Natural killer cell (primary cell): ENCODE measurements at places on chromosomes 5 and 9. TPM values are rescaled to one million over a fixed set of nuclear protein-coding genes. Genes with fewer than 3 reads are reported as not detected.
A peak's percentile ranks its signal among the peaks of the same experiment; 100 is the strongest.

DNA sequence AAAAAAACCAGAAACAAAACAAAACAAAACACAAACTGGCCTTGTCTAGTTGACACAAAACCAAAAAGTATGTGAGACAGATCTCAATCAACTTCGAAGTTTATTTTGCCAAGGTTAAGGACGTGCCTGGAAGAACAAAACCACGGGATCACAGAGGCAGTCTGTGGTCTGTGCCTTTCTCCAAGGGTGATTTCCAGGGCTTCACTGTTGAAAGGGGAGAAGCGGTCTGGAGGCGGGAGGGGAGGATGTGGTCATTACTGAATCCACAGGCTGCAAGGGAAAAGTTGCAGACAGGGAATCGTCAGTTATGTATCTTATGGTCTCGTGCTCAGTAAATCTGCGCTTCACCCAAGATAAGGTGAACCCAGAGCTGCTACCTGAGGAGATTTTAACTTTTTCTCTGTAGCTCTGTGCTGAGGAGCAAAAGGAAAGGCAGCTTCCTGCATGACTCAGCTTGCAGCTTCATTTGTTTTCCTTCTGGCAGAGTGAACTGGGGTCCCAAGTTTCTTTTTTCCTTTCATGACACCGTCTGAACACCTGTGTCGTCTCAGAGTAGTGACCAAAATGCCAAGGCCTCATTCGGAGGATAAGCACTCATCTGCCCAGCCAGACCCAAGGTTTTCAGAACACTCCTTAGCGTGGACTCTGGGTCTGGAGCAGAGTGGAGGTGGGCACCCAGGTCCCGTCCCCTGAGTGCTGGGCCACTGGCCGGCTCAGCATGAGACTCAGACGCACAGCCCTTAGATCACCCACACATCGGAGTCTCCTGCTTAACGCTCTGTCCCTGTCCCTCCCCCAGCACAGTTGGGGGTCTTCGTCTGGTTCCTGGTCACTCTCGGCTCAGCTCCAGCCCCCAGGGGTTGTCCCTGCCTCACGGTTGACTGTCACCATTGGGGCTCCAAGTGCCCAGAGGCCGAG is 25.9 kb downstream of the ROPN1L start:
- H3K27ac ChIP-seq, result no peak overlapping the region
- H3K4me1 ChIP-seq, result no peaks in the 10 kb centered on the region
- DNase-seq, result no peak
- no peaks in the 10 kb centered on the region for H3K27me3 ChIP-seq

GRCh38 chr5:10593531-10594181 is 29.8 kb downstream of the ANKRD33B start:
- no peaks in the 10 kb centered on the region for H3K4me1 ChIP-seq
- no peak overlapping the region for H3K4me3 ChIP-seq
- H3K27ac ChIP-seq, result no peak overlapping the region
- no peaks in the 10 kb centered on the region for H3K36me3 ChIP-seq
- no peaks in the 10 kb centered on the region for H3K27me3 ChIP-seq

DNA sequence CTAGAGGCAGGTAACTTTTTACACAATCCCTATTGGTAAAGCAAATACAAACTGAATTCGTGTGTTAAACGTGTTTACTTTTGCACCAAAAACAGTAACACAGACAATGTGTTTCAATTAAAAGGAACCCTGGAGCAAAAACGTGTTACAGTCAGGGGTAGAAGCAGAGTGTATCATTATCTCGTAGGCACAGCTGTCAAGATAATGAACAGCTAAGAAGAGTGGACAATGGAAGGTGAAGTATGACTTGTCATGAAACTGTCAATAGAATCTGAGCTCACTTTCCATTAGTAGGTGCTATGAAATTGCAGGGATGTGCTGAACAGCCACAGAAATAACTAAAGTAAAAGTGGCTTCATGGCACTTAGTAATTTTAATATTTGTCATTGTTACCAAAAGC is 1229.8 kb upstream of the WWC1 start:
- no peak overlapping the region for H3K27ac ChIP-seq
- no peaks in the 10 kb centered on the region for H3K36me3 ChIP-seq
- no peak overlapping the region for H3K4me3 ChIP-seq
- no peaks in the 10 kb centered on the region for H3K27me3 ChIP-seq

GRCh38 chr9:135339378-135339973 is 140.1 kb upstream of the PPP1R26 start:
- no peak overlapping the region for H3K27ac ChIP-seq
- DNase-seq, result peak; percentile 6
- H3K4me3 ChIP-seq, result no peak overlapping the region
- no peaks in the 10 kb centered on the region for H3K36me3 ChIP-seq
- H3K4me1 ChIP-seq, result no peaks in the 10 kb centered on the region
- H3K27me3 ChIP-seq, result no peaks in the 10 kb centered on the region

GRCh38 chr9:78393340-78393739 is 96.4 kb downstream of the PSAT1 start:
- H3K4me1 ChIP-seq, result no peaks in the 10 kb centered on the region
- H3K4me3 ChIP-seq, result no peak overlapping the region
- H3K27ac ChIP-seq, result no peak overlapping the region
- H3K36me3 ChIP-seq, result no peaks in the 10 kb centered on the region
- H3K27me3 ChIP-seq, result no peaks in the 10 kb centered on the region

GRCh38 chr9:116152941-116153764 is 438 bp upstream of the PAPPA start:
- peaks cover 23% of the 10 kb centered on the region for H3K27me3 ChIP-seq
- no peak overlapping the region for H3K27ac ChIP-seq
- H3K4me1 ChIP-seq, result no peaks in the 10 kb centered on the region
- H3K4me3 ChIP-seq, result no peak overlapping the region
- DNase-seq, result no peak

Gene OGN
- total RNA-seq, result 0.18 TPM

GRCh38 chr5:173913686-173914321 is 25.7 kb downstream of the CPEB4 start:
- no peaks in the 10 kb centered on the region for H3K27me3 ChIP-seq
- H3K36me3 ChIP-seq, result peaks cover 12% of the 10 kb centered on the region
- peaks cover 4% of the 10 kb centered on the region for H3K4me1 ChIP-seq
- H3K27ac ChIP-seq, result no peak overlapping the region
- H3K4me3 ChIP-seq, result no peak overlapping the region

GRCh38 chr9:114285166-114285867 is 37.6 kb upstream of the ORM1 start:
- no peak for DNase-seq
- no peaks in the 10 kb centered on the region for H3K27me3 ChIP-seq
- no peaks in the 10 kb centered on the region for H3K4me1 ChIP-seq
- no peaks in the 10 kb centered on the region for H3K36me3 ChIP-seq
- no peak overlapping the region for H3K4me3 ChIP-seq

DNA sequence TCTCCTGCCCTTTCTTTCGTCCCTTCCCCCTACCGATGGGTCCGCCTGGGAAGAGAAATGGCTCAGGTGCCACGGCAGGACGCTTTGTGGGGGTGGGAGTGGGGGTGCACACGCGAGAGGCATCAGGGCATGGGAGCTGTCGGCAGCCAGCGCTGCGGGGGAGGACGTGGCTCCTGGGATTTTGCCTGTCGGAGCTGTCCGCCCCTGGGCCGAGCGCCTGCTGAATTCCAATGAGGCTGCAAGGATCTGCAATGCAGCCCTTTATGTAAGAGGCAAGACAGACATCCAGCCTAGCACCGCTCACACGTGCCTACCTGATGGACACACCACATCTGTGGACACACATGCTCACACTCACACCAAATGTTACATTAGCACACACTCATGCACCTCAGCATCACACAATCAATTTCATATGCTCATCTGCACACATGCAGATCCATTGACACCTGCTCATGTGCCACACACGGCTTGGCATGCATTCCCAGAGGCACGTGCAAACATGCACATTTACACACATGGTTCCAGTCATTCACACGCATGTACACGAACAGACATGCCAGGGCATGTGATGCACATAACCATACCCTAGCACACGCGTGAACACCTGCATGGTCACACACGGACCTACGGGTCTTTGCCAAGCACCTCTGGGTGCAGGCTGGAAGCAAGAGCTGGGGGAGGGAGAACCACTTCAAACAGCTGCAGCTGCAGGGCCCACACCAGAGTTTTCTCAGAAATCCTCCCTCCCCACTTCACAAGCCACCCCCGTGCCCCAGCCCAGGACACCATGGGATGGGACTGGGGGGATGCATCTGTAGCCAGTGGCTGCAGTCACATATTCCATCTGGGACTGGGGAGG is 1.4 kb downstream of the GRIN1 start:
- peaks cover 4% of the 10 kb centered on the region for H3K4me1 ChIP-seq
- no peak overlapping the region for H3K27ac ChIP-seq
- H3K27me3 ChIP-seq, result peaks cover 31% of the 10 kb centered on the region
- H3K4me3 ChIP-seq, result no peak overlapping the region

Gene EIF4E1B
- total RNA-seq, result not detected

GRCh38 chr5:9196403-9197227 is 349.3 kb downstream of the SEMA5A start:
- no peak overlapping the region for H3K4me3 ChIP-seq
- no peaks in the 10 kb centered on the region for H3K36me3 ChIP-seq
- no peaks in the 10 kb centered on the region for H3K27me3 ChIP-seq
- H3K27ac ChIP-seq, result no peak overlapping the region

- peaks cover 8% of the 10 kb centered on the region for H3K4me1 ChIP-seq
- no peaks in the 10 kb centered on the region for H3K36me3 ChIP-seq
- no peaks in the 10 kb centered on the region for H3K27me3 ChIP-seq
- no peak for DNase-seq
These were observed 10.3 kb downstream of the WHRN start for GRCh38 chr9:114494776-114495569.

DNA sequence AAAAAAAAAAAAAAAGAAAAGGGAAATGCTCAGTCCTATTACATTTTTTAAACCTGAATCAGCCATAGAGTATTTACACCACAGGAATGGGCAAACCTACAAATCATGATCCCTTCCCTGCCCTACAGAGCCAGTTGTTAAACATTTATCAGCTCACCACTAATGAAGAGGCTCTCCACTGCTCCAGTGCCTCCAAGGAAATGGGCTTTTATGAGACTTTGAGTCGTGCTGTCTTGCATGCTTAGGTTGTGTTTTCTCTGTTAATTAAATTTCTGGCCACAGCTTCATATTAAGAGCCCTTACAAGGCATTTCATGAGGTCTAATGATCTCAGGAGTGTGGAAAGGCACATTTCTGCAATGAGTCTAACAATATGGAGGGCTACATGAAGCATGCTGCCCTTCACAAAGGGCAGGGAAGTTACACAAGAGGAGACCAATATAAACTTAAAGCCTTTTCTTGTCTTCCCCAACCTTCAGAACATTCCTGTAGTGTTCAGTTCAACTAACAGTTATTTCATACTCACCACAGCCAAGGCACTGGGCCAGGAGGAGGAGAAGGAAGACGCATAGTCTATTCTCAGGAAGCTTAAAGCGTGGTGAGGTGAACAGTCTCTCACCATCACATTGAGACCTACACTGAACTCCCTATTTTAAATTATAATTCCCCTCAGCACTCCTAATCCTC is 140.1 kb upstream of the ABCA1 start:
- peaks cover 19% of the 10 kb centered on the region for H3K4me1 ChIP-seq
- no peaks in the 10 kb centered on the region for H3K27me3 ChIP-seq
- H3K36me3 ChIP-seq, result no peaks in the 10 kb centered on the region
- no peak overlapping the region for H3K27ac ChIP-seq
- no peak overlapping the region for H3K4me3 ChIP-seq

GRCh38 chr5:175879743-175880142 is 8.4 kb downstream of the CPLX2 start:
- no peak overlapping the region for H3K4me3 ChIP-seq
- peaks cover 4% of the 10 kb centered on the region for H3K27me3 ChIP-seq
- H3K4me1 ChIP-seq, result no peaks in the 10 kb centered on the region
- H3K36me3 ChIP-seq, result no peaks in the 10 kb centered on the region
- H3K27ac ChIP-seq, result no peak overlapping the region

Gene C5orf58
- total RNA-seq, result not detected

- H3K27me3 ChIP-seq, result no peaks in the 10 kb centered on the region
- H3K4me1 ChIP-seq, result no peaks in the 10 kb centered on the region
- H3K4me3 ChIP-seq, result no peak overlapping the region
- DNase-seq, result no peak
- H3K36me3 ChIP-seq, result no peaks in the 10 kb centered on the region
These were observed 940.7 kb downstream of the CDH18 start for GRCh38 chr5:19047277-19047676.

DNA sequence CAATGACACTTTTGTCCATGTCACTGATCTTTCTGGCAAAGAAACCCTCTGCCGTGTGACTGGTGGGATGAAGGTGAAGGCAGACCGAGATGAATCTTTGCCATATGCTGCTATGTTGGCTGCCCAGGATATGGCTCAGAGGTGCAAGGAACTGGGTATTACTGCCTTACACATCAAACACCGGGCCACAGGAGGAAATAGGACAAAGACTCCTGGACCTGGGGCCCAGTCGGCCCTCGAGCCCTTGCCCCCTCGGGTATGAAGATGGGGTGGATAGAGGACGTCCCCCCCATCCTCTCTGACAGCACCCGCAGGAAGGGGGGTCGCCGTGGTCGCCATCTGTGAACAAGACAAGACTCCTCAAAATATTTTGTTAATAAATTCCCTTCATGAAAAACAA is 12.0 kb downstream of the SEMA6A start:
- no peaks in the 10 kb centered on the region for H3K36me3 ChIP-seq
- H3K27me3 ChIP-seq, result no peaks in the 10 kb centered on the region
- H3K4me3 ChIP-seq, result no peak overlapping the region

DNA sequence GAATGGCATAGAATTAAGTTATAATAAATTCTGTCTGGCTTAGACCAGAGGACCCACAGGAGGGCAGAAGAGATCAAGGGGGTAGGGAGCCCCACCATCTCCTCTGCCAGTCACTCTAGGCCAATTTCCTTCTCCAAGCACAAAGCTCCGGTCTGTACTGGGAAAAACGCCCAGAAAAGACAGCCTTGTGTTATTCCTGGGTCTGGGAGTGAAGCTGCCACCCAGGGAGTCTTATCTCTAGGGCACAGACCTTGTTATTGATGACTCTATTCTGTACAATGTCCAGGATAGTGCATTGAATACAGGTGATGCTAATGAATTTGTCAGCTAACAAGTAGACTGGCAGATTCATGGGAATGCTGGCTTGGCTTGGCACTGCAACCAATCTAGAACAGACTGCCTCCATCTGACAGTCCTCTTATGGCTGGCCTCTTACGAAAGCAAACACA is 60.7 kb downstream of the MED27 start:
- H3K27ac ChIP-seq, result no peak overlapping the region
- no peaks in the 10 kb centered on the region for H3K36me3 ChIP-seq
- DNase-seq, result no peak
- H3K27me3 ChIP-seq, result no peaks in the 10 kb centered on the region
- H3K4me3 ChIP-seq, result no peak overlapping the region

GRCh38 chr9:95373069-95373681 is 55.7 kb upstream of the FANCC start:
- H3K4me3 ChIP-seq, result no peak overlapping the region
- H3K27me3 ChIP-seq, result peaks cover 18% of the 10 kb centered on the region
- no peaks in the 10 kb centered on the region for H3K36me3 ChIP-seq
- H3K27ac ChIP-seq, result no peak overlapping the region
- no peaks in the 10 kb centered on the region for H3K4me1 ChIP-seq
- DNase-seq, result no peak
